ENCODE measurements at places on chromosomes 11 and 22.

- DNase-seq: no peak
Observed at GRCh38 chr11:134244593-134244992, 8.6 kb downstream of the THYN1 start.

DNA sequence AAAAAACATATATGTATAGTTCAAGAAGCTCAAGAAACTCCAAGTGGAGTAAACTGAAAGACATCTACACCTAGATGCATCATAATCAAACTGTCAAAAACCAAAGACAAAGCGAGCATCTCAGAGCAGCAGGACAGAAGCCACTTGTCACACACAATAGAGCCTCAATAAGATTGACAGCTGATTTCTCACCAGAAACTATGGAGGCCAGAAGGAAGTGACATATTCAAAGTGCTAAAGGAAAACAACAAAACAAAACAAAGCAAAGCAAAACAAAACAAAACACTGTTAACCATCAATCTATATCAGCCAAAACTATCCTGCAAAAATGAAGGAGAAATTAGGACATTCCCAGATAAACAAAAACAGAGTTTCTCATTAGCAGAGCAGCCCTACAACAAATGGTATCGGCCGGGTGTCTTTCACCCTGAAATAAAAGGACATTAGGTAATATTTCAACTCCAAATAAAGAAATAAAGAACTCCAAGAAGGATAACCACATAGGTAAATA lies 65.8 kb upstream of the SEPTIN5 start:
- no peak for DNase-seq

DNA sequence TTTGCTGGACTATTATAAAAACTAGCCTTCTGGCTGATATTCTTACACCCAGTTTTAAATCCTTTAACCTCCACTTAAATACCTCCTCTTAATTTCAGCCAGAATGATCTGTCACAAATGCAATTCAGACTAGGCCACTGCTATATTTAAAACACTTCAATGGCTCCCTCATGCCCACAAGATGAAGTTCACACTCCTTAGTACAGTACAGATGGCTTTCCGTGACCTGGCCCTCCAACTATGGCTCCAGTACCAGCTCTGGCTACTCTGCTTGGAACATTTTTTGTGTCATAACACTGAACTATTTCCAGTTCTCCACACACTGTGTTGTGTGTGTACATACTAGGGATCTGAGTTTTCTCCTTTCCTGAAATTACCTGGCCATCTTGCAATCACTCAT lies 353.4 kb downstream of the SOX6 start:
- DNase-seq: no peak

DNA sequence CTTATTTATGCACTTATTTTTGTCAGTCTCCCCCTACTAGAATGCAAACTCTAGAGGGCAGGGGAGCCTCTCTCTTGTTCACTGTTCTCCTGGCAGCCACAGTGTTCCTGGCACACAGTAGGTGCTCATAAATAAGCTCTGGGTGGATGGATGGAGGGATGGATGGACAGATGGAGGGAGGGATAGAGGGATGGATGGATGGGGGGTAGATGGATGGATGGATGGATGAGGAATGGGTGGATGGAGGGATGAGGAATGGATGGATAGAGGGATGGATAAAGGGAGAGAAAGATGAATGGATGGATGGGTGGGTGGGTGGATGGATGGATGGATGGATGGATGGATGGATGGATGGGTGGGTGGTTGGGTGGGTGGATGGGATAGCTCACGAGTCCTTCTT lies 13.5 kb downstream of the PVALB start:
- no peak for DNase-seq

DNA sequence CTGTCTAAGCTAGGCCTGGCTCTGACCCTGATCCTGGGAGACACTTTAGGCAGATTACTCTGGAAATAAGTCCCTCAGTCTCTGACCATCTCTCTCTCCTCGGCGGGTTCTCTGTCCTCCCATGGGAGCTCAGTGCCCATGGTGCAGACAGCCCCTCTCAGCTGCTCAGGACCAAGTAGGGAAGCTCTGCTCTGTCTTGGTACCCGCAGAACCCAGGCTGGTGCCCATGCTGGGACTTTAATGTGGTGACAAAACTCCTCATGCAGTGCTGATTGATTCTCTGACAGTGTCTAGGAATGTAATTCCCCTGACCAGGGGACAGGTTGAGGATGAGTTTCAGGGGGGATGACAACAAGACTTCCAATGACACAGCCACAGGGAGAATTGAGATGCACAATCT lies 30.3 kb upstream of the GGTLC2 start:
- DNase-seq: no peak

DNA sequence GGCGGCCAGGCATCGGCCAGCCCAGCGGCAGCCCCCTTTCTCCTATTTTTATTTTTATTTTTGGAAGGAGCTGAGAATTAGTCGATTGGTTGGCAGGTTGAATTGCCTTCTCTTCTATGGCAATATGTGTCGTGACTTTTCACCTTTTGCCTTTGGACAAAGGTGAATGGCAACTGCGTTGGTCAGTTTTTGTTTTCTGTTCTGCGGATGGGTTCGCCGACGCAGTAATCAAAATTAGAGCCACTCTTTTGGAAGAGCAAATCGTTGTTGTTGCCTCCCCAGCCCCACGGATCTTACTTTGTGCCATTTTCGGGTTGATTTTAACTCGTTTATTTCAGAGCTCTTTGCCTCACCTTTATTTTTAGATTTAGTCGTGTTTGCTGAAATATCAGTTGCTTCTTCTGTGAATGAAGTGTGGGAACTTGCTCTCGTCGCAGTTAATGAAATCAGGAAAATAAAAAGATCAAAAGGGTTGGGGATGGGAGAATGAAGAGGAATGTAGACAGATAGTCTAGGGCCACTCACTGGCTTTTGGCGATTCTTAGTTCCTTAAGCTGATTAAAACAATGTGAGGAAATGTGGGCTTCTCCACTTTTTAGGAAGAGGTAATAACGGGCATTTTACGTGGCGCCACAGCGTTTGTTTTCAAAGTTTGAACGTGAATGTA lies 1.6 kb downstream of the CECR2 start:
- no peak for DNase-seq

DNA sequence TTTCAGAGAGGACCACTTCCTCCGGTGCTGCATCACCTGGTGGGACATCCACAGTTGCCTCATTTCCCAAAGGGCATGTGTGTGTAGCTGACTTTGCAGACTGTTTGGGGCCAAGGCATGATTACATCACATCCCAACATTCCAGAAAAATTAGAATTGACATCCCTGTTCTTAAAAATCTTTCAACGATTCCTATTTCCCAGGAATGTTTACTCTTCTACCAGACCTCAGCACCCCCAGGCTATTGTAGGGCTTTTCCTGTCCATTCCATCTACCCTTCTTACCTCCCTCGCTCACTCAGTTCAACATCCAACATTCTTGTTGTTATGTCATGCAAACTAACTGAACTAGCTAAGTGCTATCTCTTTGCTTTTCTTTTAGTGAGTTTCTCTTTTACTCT lies 37.3 kb downstream of the PIWIL4 start:
- no peak for DNase-seq

- no peak for DNase-seq
Observed at GRCh38 chr22:30927806-30928205, 40.8 kb downstream of the MORC2 start.

- no peak for DNase-seq
Observed at GRCh38 chr22:47151490-47151889, 389.0 kb downstream of the TBC1D22A start.

- DNase-seq: no peak
Observed at GRCh38 chr11:16876053-16876752, 137.8 kb downstream of the C11orf58 start.

GRCh38 chr11:2097998-2098690 lies 41.0 kb downstream of the IGF2 start:
- DNase-seq: no peak

DNA sequence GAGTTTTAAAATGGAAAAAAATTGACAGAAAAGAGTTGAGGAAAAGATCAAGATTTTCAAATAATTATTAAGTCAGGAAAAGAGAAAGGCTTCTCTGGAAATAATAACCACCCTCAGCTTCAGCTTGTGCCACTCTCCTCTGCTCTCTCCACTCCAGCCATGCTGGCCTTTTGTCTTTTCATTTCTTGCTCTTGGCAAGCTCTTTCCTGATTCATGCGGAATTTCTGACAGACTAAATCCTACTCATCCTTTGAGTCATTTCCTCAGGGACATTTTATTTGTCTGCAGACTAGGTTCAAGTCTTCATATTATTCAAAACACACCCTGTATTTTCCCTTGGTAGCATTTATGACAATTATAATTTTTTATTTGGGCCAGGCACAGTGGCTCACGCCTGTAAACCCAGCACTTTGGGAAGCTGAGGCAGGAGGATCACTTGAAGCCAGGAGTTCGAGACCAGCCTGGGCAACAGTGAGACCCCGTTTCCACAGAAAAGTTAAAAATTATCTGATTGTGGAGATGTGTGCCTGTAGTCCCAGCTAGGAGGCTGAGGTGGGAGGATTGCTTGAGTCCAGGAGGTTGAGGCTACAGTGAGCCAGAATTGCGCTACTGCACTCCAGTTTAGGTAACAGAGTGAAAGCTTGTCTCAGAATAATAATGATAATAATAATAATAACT lies 7.8 kb upstream of the P4HA3 start:
- no peak for DNase-seq

- no peak for DNase-seq
Observed at GRCh38 chr11:43367382-43368178, 8.9 kb downstream of the TTC17 start.

GRCh38 chr11:67260406-67260805 lies 5.9 kb upstream of the GRK2 start:
- DNase-seq: no peak

DNA sequence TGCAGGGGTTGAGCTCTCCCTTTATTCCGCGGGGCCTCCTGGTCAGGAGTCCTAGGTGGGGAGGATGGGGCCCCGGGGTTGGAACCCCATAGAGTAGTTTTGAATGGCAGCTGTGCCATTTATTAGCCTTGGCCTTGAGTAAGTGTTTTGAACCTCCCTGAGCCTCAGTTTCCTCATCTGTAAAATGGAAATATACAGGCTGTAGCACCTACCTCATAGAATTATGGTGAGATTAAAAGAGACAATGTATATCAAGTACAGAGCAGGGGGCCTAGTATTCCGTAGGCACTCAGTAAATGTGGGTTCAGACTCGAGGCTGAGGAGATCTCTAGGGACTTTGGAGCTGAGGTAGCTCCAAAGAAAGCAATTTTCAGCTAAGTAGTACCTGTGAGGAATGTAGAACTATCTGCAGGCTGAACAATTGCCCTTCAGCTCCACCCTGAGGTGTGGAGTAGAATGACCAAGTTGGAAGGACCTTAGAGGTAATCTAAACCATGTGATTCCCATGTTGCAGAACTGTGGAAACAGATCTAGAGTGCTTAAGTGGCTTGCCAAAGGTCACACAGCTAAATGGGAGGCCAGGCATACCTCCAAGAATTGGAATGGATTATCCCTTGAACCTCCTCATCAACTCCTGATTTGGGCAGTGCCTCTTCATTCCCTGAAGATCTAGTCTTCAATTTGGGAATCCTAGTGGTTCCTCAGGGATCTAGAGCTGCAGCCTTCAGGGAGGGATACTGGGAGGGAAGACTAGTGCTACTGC lies 682 bp downstream of the PGAP2 start:
- no peak for DNase-seq

DNA sequence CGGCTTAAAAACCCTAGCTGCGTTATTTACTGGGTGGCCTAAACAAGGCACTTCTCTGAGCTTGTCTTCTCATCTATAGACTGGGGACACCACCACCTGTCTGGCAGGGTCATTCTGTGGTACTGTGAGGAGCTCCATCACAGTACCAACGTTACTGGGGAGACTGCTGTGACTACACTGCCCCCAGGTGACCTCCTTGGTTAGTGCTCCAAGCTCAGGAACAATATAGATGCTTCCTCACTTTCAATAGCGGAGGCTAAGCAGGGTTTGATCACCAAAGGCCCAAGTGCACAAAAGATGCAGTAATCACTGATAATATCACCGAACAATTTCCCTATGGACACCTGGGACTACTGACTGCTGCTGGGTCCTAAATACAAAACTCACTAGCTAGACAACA lies 18.8 kb downstream of the PRPF19 start:
- DNase-seq: no peak

All from stimulated activated CD8-positive, alpha-beta memory T cell treated with anti-CD3 and anti-CD28 coated beads, Interleukin-15, amount 100 ng/mL, for 48 hours (primary cell).